ENCODE measurements at places on chromosomes 7 and 10. TPM values are rescaled to one million over a fixed set of nuclear protein-coding genes. Genes with fewer than 3 reads are reported as not detected.

The IDI2 gene
- total RNA-seq, result not detected

The TLX1 gene
- not detected for total RNA-seq

The SLC13A1 gene
- total RNA-seq, result not detected

The CDHR1 gene
- total RNA-seq, result 127 TPM

The SLC16A9 gene
- total RNA-seq, result 0.25 TPM

The DCLRE1C gene
- 13.1 TPM for total RNA-seq

The EN2 gene
- not detected for total RNA-seq

The CFAP43 gene
- 1.2 TPM for total RNA-seq

The PDE1C gene
- 0.83 TPM for total RNA-seq

The AGBL3 gene
- total RNA-seq, result not detected

DNA sequence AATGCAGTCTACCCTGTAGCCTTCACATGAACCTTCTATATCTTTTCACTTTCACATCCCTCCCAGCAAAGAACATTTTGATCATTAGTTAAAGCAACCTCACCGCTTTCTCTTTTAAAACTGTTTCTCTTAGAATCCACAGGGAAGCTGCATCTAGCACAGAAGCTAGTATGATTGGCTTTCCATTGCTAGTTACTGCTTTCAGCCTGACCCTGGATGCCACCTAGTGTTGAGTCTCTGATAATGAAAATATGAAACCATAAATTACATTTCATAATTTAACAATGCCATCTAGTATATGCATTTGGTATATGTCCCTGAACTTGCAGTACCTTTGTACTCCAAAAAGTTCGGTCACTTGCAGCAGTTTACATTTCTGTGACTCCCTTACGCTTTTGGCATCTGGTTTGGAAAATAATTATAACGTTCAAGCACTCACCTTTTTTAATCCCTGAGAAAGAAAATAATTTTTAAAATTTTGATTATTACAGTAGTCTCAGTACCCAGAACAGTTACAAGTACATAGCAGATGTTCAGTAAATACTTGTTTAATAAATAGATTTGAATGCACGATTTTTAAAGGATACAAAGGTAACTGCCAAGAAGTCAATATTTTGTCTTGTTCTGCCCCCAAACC is 22.7 kb downstream of the CISD1 start:
- DNase-seq, result no peak

- no peak for DNase-seq
These were observed 37.2 kb downstream of the ZNF33A start for GRCh38 chr10:38047666-38048065.

DNA sequence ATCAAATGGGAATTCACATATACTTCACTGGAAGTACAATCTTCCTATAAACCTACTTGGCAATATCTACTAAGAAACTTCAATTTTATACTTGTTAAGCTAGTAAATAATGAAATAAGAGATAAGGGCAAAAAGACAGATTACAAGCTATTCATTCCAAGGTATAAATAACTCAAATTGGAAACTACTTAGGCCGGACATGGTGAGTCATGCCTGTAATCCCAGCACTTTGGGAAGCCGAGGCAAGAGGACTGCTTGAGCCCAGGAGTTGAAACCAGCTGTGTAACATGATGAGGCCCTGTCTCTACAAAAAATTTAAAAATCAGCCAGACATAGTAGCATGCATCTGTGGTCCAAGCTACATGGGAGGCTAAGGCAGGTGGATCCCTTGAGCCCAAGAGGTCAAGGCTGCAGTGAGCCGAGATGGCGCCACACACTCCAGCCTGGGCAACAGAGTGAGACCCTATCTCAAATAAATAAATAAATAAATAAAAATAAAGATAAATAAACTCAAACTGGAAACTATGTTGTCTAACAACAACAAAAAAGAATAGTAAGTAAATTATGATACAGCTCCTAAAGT is 37.6 kb downstream of the ARHGAP21 start:
- no peak for DNase-seq

- no peak for DNase-seq
These were observed 133.8 kb downstream of the SEMA3A start for GRCh38 chr7:84060760-84061261.

GRCh38 chr10:6667679-6668270 is 87.7 kb upstream of the PRKCQ start:
- no peak for DNase-seq

GRCh38 chr7:80883154-80884025 is 35.5 kb downstream of the SEMA3C start:
- no peak for DNase-seq

GRCh38 chr7:16762177-16762576 is 8.6 kb downstream of the TSPAN13 start:
- DNase-seq, result no peak

GRCh38 chr10:49690698-49691356 is 11.4 kb downstream of the C10orf53 start:
- no peak for DNase-seq

- DNase-seq, result no peak
These were observed 138.1 kb downstream of the MACC1 start for GRCh38 chr7:20079080-20079479.

- no peak for DNase-seq
These were observed 5.4 kb downstream of the PIK3CG start for GRCh38 chr7:106870528-106870927.

DNA sequence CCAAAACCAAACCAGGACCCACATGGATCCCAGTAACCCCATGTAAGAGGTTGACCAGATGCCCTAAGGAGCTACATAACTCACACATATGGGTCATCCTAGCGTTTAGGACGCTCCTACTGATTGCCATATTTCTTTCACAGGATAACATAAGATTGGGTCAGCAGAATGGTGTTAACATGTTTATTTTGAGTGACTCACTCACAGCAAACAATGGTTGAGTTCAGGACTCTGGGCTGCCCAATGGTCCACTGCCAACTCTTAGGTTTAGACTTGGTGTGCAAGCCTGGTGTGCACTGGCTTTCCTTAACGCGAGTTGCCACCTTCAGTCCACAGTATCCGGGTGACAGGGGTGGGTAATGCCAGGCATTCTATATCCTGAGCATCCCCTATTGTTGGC is 211.5 kb downstream of the GPAM start:
- DNase-seq, result no peak

DNA sequence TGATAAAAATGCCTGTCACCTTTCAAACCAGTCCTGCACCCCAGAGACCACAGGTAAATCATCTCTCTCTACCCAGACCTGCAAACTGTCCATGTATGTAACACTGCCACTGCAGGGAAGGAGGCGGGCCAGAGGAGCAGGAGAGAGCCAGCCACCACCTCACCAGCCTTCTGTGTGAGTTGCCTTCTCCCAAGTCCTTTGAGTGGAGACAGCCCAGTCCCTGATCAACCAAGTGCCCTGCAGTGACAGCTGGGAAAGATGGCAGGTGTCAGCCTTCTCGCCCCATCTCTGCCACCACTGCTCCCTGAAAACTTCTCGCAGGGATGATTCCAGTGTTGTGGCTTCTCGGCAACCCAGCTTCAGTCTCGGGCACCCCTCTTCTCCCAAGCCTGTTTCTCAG is 42.4 kb downstream of the MTURN start:
- no peak for DNase-seq

- DNase-seq, result no peak
These were observed at the start of gene SLC26A4 for GRCh38 chr7:107660381-107661080. Gene SLC26A4, plus strand, starts transcription at chr7:107660828. Its CDS starts 814 bp downstream, at chr7:107661642.
